ENCODE measurements at places on chromosomes 7 and 10.
A peak's percentile ranks its signal among the peaks of the same experiment; 100 is the strongest.

DNA sequence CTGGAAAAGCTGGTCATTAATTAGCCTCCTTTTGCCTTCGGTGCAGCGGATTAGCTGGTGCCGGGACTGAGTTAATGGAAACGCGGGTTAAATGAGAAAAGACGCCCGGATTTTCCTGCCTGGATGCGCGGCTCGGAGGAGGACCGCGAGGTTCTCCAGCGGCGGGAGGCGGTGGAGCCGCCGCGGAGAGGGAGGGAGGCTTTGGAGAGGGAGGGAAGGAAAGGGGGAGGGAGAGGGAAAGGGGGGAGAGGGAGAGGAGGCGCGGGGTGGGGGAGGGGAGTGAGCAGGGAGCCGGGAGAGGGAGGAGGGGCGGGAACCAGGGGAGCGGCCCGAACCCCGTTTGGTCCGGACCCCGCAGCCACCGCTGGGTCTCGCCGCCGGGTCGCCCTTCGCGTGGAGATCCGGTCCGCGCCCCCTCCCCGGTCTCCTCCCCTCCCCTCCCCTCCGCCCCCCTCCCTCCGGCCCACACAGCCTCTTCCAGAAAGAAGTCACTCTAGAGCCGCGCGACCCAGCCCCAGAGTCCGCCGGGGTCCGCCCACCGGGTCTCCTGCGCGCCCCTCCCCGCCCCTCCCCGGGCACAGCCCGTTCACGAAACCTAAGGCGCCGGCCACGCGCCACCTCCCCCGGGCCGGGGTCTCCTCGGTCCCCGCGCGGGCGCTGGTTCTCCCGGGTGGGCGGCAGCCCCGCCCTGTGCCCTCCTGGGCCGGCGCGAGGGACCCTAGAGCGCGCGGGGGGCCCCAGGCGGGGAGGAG is 347.5 kb downstream of the DNAJB6 start:
- DNase-seq: no peak

GRCh38 chr10:25869067-25869591 is 64.9 kb upstream of the MYO3A start:
- no peak for DNase-seq

DNA sequence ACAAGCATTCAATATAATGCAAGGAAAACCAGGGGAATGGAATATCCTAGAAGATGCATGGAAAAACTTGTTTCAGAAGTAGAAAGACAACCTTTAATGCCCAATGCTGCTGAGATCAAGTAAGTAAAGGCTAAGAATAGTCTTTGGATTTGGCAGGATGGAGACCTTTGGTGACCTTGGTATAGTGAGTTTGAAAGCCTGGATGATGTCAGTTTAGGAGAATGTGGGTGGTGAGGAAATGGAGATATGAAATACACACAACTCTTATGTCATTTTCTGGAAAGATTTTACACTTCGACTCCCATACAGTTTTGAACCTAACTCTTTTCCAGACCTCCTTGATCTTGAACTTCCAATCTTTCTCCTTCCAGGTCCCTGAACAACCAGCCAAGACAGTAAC is 185.7 kb downstream of the TFEC start:
- DNase-seq: no peak

GRCh38 chr10:101367569-101368453 is 13.8 kb downstream of the BTRC start:
- no peak for DNase-seq

DNA sequence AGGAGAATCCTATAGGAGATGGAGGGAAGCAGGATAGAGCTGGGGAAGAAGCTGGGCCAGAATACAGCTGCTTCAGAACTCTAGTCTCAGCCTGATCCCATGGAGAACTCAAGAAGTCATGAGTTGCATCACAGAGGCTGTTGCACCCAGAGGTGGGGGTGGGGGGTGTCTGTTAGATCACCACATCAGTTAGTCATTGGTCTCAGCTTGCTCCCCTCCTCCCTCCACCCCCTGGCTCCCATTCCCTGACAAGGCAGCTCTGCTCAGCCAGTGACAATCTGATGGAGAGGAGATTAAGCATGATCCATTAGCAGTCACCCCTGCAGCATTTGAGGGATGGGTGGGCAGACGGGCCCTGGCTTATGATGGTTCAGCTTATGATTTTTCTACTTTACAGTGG is 58.4 kb upstream of the FGL2 start:
- peak; percentile 69 for DNase-seq

GRCh38 chr10:15541376-15541775 is 170.3 kb upstream of the FAM171A1 start:
- DNase-seq: no peak

- DNase-seq: no peak
Observed at GRCh38 chr7:38306914-38307313, 33.5 kb upstream of the TARP start.

DNA sequence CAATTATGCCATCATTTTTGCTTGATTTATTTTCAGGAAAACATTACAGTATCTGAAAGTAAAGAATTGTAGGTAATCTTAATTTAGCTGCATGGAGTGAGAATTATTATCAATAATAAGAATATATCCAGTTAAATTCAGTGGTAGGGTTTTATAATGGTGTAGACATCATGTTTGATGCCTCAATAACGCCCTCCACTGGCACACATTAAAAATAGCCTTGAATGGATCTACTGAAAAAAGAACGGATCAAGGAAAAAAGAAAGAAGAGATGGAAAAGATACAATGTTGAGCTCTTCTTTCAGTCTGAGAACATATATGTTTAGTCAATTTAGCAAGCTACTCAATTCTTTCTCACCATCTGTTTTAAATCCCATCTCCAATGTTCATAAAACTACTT is 319.2 kb downstream of the CDC14C start:
- no peak for DNase-seq

- no peak for DNase-seq
Observed at GRCh38 chr10:110498087-110498981, 627 bp downstream of the DUSP5 start.

DNA sequence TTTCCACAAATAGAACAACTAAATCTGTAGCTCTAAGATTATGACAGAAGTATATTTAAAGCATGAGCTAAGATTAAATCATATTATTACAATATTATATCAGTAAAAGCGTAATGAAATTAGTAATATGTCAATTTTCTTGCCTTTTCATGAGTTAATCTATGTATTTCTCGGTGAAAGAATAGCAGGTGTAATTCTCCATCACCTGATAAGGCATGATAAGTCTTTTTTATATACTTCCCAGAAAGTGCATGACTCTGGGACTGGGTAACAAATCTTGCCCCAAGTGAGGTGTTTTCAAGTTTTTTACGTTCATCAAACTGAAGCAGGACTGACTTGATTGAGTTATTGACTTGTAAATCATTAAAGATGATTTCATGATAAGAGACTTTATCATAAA is 100.5 kb downstream of the HECW1 start:
- no peak for DNase-seq
